ENCODE measurements at places on chromosomes 2 and 18.

GRCh38 chr2:215486291-215487001, 50.6 kb upstream of the FN1 start:
- DNase-seq: no peak

GRCh38 chr2:168740360-168740759, 62.1 kb upstream of the NOSTRIN start:
- no peak for DNase-seq

GRCh38 chr2:65049010-65049639, 7.1 kb upstream of the CEP68 start:
- DNase-seq: no peak

GRCh38 chr2:84865181-84865783, 15.6 kb downstream of the TRABD2A start:
- peak; percentile 27 for DNase-seq

DNA sequence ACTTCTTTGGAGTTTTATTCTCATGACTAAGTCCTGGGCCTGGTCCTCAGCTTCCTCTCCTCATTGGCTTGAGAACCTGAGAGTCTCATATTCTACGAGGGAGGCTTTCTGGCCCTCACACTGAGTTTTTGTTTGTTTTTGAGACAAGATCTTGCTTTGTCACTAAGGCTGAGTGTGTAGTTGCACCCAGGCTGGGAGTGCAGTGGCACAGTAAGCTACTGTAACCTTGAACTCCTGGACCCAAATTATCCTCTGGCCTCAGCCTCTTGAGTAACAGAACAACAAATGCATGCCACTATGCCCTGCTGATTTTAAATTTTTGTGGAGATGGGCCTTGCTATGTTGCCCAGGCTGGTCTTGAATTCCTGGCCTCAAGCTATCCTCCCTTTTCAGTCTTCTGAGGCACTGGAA, 22.6 kb downstream of the PRKRA start:
- no peak for DNase-seq

GRCh38 chr2:237700512-237701032, 73.2 kb downstream of the LRRFIP1 start:
- DNase-seq: peak; percentile 94

DNA sequence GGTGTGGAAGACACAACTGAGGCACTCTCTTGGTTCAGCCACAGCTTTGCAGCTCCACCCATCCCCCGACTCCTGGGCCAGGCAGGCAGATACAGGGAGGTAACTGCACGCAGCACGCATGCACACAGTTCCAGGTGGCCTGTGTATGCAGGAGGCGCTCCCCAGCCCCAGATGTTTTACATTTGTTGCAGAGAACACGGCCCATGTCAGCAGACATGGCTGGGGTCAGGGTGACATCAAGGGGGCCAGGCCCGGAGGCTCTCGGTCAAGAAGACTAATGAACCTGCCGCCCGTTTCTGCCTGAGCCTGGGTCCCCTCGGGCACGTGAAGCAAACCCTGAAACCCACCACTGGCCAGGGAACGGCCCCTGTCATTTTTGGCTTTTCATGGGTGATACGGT, 57.3 kb downstream of the TWIST2 start:
- DNase-seq: no peak

- DNase-seq: no peak
These were observed 64.1 kb downstream of the TRAPPC12 start for GRCh38 chr2:3443506-3444084.

DNA sequence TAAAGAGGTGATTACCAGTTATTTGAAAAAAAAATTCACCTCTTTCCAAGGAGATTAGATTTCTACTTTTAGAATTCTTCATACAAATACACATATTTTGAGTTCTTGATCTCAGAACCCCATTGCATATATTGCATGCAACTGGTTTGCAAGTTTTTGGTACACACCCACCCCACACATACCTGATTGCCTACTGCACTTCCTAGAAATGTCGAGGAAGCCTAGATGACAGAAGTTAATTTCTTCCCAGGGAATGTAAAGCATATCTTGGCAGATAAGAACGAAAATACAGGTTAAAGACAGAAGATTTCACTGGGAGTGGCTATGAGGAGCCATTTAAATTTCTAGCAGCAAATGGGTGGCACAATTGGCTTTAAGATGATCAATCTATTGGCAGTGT, 67.1 kb upstream of the IL1R1 start:
- no peak for DNase-seq

- no peak for DNase-seq
These were observed 63.9 kb downstream of the ARHGAP15 start for GRCh38 chr2:143193121-143193520.

DNA sequence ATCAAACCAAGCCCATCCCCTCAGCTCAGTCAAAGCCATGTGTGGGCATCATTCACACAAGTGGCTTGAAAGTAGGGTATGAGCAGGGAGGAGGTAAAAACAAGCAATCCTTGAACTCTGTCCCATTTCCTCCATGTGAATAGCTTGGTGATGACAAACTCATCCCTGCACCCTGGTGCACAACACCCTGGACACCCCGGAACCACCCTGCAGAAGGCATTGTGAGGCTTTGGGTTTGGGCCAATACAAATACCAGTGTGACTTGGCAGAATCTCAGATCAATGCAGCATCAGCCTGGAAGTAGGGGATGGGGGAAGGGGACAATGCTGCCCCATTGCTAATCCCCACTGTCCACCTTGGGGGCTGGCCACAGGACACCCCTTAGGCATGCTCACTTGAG, 28.6 kb downstream of the TGFA start:
- DNase-seq: no peak

DNA sequence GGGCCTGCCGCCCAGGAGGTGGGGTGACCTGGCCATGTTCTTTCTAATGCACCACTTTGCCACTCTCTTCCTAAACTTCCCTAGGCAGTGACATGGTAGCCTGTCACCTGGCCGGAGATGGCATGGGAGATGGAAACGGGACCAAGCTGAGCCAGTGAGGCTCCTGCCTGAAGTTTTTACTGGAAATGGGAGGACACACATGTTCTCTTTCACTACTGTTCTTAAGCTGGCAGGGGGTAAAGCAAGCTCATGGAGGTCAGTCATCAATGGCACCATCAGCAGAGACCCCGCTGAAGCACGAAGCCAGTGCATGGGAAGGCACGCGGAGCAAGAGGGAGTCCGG, 50.7 kb downstream of the ATIC start:
- no peak for DNase-seq

- DNase-seq: no peak
These were observed 28.2 kb downstream of the CENPO start for GRCh38 chr2:24821433-24821891.

GRCh38 chr2:41414486-41415230, 633.2 kb upstream of the PKDCC start:
- DNase-seq: peak; percentile 23

GRCh38 chr18:44796429-44797428, 116.0 kb downstream of the SETBP1 start:
- DNase-seq: no peak

- no peak for DNase-seq
These were observed 303.9 kb upstream of the EPHA4 start for GRCh38 chr2:221876016-221876415.

GRCh38 chr2:231616296-231616695, 23.6 kb downstream of the TEX44 start:
- no peak for DNase-seq

Measured in fibroblast of villous mesenchyme (primary cell).